Putamen (tissue), 1 donor: ENCODE measurements at places on chromosomes 6 and 20.
A peak's percentile ranks its signal among the peaks of the same experiment; 100 is the strongest.

DNA sequence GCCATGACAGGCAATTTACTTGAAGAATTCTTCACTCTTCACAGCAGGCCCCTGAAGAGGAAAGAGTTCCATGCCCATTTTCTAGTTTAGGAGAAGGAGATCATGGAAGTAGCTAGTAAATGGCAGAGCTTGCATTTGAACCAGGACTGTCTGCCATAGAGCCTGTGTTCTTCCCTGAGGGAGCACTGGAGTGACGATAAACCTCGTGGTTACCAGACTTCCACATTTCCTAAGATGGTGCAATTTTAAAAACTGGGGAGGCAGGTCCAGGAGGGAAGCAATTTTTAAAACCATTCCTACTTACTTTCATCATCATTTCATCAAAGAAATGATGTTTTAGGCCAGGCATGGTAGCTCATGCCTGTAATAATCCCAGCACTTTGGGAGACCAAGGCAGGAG is 36.8 kb downstream of the STK35 start:
- no peak for DNase-seq

DNA sequence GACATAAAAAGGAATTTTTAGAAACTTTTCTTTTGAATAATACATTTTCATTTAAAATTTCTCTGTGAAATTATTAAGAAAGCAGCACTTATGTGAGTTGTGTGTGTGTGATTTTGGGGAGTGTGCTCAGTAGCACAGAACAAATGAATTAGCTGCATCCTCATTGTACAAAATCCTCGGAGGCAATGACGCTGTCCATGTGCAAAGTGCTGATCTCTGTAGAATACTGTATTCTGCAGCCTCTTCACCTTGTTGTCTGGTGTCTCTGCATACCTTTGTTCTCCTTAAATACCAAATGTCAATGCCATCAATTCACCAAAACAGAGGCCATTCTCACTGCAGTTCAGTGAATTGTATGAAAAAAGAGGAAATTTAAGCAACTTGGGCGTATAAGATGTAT is 838.4 kb downstream of the QKI start:
- no peak for DNase-seq

DNA sequence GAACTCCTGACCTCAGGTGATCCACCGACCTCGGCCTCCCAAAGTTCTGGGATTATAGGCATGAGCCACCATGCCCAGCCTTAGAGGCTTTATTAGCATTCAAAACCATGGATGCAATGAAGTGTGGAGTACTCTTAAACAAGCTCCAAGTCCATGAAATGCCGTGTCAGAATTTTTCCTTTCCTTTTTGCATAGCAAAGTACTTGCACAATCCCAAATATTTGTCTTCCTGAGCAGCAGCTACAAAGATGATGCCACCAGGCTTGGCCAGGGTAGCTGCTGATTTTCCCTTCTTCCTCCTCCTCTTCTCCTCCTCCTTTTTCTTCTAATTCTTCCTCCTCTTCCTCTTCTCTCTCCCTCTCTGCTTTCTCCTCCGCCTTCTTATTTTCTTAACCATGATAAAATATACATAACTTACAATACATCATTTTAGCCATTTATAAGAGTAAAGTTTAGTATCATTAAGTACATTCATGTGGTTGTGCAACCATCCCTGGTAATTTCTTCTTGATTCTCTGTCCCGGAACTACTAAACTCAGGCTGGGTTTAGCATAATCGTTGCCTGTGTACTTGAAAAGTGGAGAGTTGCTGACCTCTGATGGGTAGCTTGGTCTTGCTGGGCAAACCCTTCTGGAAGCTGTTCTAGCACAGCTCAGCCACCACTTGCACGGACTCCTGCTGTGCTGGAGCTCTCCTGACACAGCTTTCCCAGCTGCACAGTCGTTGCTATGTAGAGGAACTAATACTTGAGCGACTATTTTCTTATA is 20.3 kb downstream of the MUCL3 start:
- DNase-seq = no peak

- peak; percentile 63 for DNase-seq
Measured at GRCh38 chr6:40164345-40164755, 230.1 kb upstream of the MOCS1 start.

DNA sequence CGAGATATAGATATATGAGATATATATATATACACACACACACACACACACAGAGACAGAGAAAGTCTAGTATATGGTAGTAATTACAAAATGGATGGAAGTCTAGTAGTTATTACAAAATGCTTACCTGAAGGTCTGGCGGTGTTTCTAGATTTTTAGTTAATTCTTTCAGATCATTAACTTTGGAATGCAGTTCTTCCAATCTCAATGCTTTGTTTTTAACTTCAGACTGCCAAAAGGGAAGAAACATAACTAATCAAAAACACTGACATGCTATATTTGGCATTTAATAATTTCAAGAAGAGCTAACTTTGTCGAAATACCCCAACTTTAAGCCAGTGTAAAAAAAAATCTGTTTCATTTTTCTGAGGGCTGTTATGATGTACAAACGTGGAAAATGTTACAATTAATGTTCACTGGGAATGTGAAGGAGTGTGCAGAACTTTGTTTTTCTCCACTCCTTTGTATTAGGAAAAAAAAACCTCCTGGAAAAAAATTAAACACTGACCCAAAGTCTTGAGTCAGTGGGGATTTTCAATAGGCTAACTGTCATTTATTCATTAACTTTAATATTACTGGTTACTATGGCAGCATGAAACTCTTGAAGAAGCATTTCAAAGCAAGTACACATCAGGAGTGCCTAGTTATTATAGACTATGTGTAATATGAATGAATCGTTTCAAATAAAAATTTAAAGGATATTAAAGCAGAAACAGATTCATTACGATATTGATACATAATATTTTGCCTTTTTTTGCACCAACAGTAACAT is 232.9 kb downstream of the SYNE1 start:
- no peak for DNase-seq

DNA sequence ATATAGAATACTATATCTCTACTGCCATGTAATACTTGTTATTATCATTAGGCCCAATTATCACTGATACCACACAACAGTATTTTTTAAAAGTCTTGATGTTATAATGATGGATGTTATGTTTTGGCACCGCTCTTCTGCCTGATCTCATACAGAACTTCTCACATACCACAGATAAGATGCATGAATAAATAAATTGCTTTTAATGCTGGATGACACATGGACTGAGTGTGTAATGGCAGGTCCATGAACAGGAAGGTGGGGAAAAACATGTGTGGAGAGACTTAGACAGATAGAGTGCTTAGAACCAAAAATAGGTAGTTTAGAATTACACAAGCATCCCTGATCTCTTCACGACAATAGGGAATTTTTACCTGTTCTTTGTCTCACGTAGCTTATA is 258.4 kb upstream of the MARCKS start:
- no peak for DNase-seq

DNA sequence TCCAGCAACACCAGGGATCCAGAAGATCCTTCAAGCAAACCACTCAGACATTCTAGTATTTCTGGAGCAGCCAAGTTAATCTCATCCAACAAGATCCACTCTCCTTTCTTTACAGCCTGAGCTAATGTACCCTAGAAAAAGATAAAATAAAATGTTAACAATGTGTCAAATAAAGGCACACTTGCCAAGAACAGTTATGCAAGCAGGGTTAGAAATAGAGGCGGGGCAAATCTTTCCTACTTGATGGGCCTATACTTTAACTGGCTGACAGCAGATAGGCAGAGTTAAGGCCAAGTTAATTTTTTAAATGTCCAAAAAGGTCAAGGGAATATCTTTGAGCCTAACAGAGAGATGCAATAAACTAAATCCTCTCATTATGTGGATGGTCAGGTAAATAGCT is 60.8 kb downstream of the MDN1 start:
- DNase-seq = peak; percentile 46

DNA sequence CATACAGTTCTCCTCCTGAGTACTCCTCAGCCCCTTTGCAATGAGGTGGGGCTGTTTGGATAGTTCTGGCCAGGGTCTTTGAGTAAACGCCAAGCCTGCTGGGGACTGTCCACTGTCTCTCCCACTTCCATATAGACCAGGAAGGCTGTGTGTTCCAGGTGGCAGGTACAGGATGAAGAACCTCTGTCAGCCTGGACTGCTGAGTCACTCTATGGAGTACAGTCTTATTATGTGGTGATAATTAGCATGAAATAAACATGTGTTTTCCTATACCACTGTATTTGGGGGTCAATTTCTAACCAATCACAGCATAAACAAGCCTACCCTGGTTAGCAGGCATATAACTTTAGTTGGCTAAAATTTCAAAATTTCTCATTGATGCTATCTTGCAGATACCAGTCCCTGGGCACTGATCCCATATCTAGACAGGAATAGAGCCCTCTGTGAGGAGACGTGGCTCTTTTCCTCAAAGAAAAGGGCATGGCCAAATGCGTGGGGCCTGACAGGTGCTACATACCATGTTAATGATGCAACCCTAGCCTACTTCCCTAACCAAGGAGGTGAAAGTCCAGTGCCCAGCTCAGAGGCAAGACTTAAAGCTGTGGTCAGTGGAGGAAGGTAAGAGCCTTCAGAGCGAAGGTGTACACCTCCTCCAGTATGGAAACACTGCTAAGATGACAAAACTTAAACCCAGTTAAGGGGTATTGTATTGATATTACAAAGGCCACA is 4.5 kb upstream of the ALDH8A1 start:
- DNase-seq = no peak

DNA sequence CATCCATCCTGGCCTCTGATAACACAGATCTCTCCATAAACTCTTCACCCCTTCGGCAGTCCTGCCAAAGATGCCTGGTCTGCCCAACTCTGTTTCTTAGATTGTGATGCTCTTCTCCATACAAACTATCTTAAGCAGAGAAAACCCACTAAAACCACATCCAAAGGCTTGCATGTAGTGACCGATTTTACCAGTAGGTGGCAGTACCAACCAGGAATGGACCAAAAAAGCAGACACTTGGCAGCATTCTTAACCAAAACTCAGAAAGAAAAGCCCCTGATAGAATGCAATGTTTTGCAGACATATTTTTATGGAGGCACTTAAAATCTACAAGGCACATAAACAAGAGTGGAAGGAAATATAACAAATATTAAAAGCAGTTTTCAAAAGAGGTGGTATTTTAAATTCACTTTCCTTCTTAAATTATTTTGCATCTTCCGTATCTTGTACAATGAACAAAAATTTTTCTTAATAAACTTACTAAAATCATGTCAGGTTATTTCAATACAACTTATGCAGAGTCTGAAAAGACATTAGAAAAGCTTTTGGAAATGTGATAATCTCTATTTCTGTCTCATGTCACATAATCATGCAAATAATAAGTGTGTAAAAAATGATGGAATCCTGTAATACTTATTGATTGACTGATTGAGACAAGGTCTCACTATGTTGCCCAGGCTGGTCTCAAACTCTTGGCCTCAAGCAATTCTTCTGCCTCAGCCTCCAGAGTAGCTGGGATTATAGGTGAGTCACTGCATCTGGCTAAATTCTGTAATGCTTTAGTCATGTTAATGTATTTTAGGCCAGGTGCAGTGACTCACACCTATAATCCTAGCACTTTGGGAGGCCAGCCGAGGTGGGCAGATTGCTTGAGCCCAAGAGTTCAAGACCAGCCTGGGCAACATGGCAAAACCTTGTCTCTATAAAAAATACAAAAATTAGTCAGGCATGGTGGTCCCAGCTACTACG is 29.4 kb downstream of the LRP11 start:
- DNase-seq = peak; percentile 70

DNA sequence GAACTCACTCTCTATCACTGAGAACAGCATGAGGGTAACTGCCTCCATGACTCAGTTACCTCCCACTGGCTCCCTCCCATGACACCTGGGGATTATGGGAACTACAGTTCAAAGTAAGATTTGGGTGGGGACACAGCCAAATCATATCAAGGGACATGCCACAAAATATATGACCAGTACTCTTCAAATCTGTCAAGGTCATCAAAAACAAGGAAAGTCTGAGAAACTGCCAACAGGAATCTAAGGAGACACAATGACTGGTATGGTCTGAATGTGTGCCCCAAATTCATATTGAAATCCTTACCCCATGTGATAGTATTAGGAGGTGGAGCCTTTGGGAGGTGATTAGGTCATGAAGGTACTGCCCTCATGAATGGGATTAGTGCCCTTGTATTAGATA is 258.8 kb downstream of the TPBG start:
- DNase-seq = no peak

- DNase-seq = peak; percentile 43
Measured at GRCh38 chr6:31400467-31401289, 2.7 kb upstream of the MICA start.

DNA sequence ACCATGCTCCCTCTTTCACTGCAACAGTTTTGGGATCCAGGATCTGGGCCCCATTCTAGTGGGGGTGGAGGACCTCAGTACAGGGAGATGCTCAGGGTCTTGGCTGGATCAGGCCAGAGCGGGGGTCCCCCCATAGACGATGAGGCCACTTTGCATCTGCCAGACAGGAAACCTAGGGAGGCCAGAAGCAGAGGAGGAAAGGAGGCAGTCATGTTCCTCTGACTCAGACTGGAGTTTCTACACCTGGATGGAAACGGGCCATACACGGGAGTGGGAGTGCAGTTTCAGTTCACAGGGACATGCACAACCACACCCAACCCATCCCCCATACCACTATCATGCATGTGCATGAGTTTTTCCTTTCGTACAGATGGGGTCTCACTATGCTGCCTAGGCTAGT is 3.6 kb upstream of the EMILIN3 start:
- no peak for DNase-seq

DNA sequence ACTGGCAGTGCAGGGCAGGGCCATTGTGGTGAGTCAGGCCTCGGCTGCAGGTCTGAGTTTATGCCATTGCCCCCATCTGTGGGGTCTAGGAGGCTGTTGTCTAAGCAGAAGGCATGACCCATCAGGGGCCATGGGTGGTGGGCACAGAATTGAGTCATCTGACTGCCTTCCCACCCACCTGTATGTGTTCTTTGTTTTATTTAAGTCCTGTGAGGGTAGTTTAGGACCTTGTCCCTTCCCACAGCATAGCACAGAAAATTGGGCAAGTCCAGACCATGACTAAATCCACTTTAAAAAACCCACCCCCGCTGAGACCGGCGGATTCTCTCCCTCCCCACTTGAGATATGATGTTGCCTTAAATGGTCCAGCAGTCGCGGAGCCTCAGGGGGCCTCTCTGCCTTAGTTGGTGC is 40.3 kb downstream of the ERMARD start:
- DNase-seq = no peak

GRCh38 chr6:42781546-42781795 is 381 bp upstream of the BICRAL start:
- DNase-seq = no peak

DNA sequence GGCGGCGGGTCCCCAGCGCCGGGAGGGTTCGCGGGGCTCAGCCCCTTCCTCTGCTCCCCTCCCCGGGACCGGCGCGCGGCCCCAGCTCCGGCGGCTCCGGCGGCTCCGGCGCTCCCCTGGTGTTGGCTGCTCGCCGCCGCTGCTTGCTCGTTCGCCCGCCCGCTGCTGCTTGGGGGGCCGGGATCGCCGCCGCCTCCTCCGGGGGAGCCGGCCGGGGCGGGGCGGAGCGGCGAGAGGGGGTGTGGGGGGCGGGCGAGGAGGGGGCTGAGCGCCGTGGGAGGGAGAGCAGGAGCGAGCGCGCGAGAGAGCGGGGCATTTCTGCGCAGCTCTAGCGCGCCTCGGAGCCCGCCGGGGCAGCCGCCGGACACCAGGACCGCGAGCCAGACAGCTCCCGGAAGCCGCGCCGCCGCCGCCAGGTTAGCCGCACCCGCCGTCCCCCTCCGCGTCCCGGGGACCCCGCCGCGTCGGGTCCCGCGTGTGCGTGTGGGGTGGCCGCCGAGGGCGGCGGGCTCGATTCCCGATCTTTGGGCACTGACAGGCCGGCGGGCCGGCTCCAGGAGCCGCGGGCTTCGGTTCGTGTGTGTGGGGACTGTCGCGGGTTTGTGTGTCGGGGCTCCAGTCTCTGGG is 62.0 kb upstream of the EPB41L1 start:
- DNase-seq = no peak
